ENCODE measurements at places on chromosomes 4 and X. TPM values are rescaled to one million over a fixed set of nuclear protein-coding genes. Genes with fewer than 3 reads are reported as not detected.

Gene GALNTL6
- 0.84 TPM for polyA plus RNA-seq

GRCh38 chrX:147069926-147070325 lies 255.4 kb upstream of the CXorf51A start:
- DNase-seq: no peak

Gene MAP9
- 37.4 TPM for polyA plus RNA-seq

DNA sequence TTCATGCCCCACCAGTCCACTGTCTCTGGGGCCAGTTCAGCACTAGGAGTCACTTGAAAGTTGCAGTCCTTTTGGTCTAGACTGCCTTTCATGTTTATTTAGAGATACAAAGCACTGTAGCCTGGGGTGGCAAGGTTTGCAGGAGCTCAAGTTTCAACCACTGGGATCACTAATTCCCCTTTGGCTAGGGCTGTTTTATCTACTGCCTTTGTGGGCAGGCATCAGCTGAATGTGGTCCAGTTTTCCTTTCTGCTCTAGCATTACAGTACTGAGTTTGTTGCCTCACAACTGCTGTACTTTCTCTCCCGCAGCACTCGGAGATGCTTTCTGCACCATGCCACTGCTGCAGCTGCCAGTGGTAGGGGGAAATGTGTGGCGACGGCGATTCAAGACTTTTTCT lies 222.3 kb upstream of the HDX start:
- no peak for DNase-seq

Gene TEX11
- polyA plus RNA-seq: 0.08 TPM

DNA sequence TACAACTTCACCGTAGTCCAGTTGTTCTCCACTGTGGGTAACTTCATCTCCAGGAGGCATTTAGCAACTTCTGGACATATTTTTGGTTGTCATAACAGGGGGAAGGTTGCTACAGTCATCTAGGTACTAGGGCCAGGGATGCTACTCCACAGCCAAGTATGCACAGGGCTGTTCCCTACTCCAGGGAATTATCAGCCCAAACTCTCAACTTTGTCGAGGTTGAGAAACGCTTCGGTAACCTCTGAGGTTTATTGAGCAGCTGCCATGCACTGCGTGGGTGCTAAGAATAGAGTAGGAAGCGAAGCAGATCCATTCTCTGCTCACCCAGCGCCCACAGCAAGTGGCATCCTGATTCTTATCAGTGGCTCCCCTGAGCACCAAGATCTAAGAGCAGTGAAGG lies 8.2 kb downstream of the FGFBP1 start:
- no peak for DNase-seq

Gene UGT2B15
- not detected for polyA plus RNA-seq

Gene SOWAHB
- polyA plus RNA-seq: 0.38 TPM

DNA sequence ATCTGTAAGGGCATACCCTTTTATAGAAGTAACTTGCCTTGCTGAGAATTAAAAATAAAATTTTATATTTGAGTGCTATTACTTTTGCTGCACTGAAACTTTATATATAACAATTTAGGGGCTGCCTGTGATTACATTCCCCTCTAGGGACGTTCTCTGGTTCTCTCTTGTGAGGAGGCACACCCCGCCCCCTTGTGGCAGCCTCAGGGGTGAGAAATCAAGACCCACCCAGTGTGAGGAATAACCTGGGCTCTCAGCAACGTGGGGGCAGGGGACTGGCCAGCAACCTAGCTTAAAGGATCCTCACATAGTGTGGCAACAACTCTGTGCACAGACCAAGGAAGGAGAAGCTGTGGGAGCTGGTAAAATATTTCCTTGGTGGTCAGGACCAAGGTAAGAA lies 43.7 kb downstream of the MAGEA9 start:
- DNase-seq: no peak

- no peak for DNase-seq
Measured at GRCh38 chr4:75142382-75142781, 209.5 kb downstream of the PARM1 start.

DNA sequence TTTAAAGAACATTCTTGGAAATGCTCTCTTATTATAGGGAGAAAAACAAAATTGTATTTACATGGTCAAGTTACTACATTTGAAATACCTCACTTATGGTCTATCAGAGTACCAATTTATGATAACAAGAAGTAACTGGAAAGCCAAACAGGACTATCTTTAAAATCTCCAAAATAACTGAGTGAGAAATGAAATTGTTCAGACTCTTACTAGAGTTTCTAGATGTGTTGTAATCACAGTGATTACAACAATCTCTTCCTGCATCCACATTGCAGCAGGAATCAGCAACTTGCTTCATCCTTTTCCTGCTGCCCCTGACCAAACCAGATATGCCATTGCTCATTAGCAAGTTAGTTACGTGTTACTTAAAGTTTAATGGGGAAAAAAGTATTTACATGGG lies 245.2 kb upstream of the SMIM31 start:
- no peak for DNase-seq

- no peak for DNase-seq
Measured at GRCh38 chr4:185576962-185577950, 41.9 kb upstream of the PDLIM3 start.

DNA sequence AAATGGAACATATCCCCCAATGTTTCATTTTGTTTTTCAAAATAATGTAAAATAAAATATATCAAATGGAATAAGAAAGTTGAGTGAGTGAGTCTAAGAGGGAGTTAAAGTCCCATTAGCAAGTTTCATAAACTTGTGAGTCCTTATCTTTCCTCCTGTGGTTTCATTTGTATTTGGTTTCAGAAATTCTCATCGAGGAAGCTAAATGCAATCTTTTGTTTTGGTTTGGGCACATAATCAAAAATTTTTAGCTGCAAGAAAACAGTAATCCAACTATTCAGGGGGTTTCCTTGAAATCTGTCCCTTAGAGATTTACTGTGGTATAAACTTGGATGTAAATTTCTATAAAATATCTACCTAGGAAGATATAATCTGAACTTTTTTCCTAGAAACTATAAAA lies 124.2 kb downstream of the CAMK2D start:
- DNase-seq: no peak

DNA sequence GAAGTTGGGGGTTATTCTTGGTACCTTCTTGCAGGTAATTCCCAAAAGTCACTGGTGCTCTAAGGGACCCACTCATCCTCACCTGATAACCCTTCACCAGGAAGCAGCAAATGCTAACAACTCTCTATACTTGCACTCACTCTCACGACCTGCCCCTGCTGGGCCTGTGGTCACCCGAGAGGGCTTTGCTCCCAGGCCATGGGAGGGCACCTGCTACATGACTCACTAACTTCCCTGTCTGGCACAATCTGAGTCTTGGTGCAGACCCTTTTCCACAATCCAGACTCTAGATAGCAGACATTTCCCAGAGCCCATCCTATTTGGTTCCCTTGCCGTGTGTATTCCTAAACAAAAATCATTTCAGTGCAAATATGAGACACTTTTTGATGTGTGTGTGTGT lies 403.8 kb upstream of the FAT1 start:
- DNase-seq: no peak

Gene SETD7
- polyA plus RNA-seq: 15.8 TPM

DNA sequence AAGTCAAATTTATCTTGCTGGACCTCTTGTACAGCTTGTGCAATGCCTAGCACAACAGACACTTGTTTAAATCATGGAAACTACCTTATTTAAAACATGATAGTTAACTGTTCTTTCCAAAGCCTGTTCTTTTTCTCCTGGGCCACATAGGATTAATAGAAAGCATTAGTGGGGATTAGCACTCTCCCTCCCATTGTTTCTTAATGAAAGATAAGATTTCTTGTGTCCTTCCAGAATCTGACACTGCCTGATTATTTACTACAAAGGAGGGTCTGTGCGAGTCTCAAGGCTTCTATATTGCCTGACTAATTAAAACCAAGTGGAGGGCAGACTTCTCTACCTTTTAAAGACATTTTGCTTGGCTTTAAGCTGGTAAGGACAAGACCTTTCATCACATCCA lies 8.5 kb upstream of the ELMOD2 start:
- DNase-seq: no peak

Gene TGIF2LX
- polyA plus RNA-seq: not detected

DNA sequence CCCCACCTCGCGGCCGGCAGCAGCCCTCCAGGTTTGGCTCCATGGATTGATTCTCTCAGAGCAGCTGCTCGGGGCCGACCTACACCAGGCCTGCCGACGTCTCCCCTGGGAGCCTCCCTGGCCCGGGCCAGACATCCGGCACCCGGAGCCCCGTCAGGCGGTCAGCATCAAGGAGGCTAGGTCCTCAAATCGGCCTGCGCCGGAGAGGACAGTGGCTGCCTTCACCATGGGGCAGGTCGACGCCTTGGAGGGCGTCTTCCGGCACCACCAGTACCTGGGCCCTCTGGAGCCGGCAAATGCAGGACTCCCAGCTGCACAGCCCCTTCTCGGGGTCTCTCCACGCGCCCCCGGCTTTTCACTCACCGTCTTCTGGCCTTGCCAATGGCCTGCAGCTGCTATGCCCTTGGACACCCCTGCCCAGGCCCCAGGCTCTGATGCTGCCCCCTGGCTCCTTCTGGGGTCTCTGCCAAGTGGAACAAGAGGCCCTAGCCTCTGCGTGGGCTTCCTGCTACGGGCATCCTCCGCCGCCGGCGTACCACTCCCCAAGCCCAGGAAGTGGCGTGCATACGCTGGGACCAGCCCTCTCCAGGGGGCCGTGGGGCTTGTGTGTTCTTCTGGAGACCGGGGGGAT lies 341.8 kb downstream of the MAGEB5 start:
- no peak for DNase-seq

DNA sequence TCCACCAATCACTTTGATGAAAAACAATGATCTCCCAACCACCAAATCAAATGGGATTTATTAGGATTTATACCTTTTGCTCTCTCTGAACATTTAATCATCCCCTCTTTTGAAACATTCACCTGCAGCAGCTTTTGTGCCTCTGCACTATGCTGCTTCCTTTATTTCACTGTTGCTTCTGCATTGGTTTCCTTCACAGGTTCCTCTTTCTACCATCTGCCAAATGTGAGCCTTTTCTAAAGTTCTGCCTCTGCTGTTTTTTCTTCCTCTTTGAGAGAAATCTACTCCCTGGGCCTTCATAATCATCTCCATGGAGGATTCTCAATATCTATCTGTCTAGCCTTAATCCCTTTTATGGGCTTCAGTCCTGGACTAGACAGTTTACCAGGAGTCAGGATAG lies 24.7 kb downstream of the CUL4B start:
- DNase-seq: no peak

Gene VCX
- polyA plus RNA-seq: not detected

Gene SEC31A
- polyA plus RNA-seq: 289 TPM

Gene CPZ
- 26.8 TPM for polyA plus RNA-seq

Gene SAP30
- 13.8 TPM for polyA plus RNA-seq

- no peak for DNase-seq
Measured at GRCh38 chrX:29643181-29643580, 572.2 kb upstream of the MAGEB2 start.

- no peak for DNase-seq
Measured at GRCh38 chrX:41561045-41561444, 113.9 kb downstream of the NYX start.

DNA sequence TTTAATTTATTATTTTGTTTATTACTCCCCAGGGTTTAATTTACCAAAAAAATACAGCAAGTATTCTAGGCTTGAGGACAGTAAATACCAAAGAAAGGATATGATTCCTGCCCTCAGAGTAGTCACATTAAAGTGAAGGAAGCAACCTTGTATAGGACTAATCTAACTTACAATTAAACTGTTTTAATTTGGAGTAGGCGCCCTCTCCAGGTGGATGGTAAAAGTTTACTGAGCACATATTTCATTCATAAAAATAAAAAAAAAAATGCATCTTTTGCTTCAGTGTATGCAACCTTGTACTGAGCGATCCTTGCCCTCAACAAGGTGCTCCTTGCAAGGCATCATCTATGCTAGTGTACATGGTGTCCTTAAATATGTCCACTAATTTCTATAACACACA lies 72.0 kb upstream of the MAGEB16 start:
- DNase-seq: no peak

DNA sequence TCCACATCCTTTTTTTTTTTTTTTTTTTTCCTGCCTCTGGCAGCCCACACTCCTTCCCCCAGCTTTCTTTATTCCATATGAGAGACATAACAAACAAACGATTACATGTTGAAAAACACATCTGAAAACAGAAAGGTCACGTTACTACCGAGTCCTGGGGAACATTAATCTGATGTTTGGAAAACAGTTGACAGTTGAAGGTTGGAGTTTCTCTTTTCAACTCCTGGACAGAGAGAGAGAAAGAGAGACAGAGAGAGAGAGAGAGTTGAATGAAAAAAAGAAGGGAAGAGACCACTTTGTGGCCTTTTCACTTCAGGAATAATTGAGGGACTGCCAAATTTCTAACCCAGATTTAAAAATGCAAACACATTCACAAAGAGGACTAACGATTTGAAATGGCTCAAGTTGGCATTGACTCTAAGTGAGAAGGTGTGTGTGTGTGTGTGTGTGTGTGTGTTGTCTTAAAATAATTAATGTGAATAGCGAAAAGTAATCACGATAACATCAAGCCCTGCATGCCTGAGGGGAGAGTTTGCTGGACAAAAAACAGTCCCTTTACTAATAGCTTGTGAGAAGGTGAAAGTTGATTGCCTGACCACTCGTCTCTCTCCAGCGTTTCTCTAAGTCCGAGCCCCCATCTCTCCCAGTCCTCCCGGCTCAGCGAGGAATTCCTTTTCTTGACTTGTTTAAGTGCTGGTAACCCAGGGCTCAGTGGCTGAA lies 67.3 kb downstream of the FBXO8 start:
- no peak for DNase-seq

- no peak for DNase-seq
Measured at GRCh38 chr4:81454948-81455347, 16.8 kb downstream of the RASGEF1B start.

- DNase-seq: no peak
Measured at GRCh38 chrX:72368796-72369195, 63.1 kb upstream of the CITED1 start.

DNA sequence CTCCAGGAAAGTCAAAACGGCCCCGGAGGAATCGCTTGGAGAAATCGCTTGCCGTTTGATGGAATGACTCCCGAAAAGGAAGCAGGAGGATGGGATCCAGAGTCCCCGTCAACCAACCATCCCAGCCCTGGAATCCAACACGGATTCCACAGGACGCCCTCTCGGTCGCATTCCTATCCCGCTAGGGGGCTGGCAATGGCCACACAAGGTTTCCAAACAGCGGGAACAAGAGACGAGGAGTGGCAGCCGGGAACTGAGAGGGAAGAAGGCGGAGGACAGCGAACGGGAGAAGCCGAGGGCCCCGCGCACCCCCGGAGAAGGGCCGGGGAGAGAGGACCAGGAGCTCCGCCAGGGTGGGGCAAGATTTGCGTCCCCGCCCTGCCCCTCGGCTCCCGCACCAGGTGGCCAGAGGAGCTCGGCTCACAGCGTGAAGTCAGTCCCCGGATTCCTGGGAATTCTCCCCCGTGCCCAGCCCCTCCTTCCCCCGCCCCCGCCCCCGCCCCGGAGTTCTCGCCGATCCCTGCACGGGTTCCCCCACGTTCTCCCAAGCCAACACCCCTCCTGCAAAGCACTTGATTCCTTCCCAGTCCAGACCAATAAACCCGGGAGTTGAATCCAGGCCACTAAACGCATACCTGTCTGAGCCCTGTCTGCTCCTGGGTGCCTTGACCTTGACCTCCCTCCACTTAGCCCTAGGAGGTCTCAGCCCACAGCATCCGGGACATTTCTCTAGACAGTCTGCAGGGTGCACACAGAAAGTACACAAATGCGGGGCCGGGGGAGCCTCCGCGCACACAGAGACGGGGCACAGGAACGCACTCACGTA lies 1.4 kb downstream of the PDZD4 start:
- DNase-seq: no peak

GRCh38 chr4:16609170-16609758 lies 289.2 kb downstream of the LDB2 start:
- no peak for DNase-seq

Gene MAGED4B
- polyA plus RNA-seq: 63.5 TPM

All from left renal pelvis (tissue), 4 donors.